ENCODE measurements at places on chromosomes 11 and 22.

DNA sequence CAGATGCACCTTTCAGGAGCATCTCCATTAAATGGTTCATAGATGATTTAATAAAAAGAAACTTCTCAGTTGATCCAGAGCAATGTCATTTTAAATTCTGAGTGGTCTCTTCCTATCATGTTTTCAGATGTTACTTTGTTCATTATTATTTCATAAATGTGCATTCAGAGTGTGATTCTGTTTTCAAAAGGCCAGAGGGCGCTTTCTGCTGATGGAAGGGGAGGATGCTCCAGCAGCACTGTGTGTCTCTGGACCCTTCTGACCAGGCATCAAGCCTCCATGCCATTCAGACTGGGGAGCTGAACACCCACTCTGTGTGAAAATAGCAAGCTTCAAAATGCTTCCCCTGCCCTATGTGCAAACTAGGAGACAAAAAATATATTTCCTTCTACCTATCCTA is 23.9 kb upstream of the CRTAM start:
- peak; percentile 29 for DNase-seq

DNA sequence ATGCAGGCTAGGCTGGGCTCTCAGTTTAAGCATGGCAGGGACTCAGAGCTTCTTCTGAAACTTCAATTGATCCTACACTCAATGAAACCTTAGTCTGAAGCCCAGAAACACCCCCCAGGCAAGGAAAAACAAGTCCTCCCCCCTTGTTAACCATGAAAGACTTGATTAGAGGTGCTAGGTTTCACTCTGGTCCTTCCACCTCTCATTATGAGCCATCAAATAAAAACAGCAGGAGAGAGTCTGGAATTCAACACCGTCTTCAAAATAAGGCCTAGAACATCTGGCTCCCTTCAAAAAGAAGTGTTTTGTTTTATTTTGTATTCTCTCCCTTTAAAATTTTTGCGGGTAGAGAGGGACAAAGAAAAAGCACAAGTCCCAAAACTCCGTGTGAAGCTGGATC is 95.7 kb downstream of the NAT10 start:
- no peak for DNase-seq

DNA sequence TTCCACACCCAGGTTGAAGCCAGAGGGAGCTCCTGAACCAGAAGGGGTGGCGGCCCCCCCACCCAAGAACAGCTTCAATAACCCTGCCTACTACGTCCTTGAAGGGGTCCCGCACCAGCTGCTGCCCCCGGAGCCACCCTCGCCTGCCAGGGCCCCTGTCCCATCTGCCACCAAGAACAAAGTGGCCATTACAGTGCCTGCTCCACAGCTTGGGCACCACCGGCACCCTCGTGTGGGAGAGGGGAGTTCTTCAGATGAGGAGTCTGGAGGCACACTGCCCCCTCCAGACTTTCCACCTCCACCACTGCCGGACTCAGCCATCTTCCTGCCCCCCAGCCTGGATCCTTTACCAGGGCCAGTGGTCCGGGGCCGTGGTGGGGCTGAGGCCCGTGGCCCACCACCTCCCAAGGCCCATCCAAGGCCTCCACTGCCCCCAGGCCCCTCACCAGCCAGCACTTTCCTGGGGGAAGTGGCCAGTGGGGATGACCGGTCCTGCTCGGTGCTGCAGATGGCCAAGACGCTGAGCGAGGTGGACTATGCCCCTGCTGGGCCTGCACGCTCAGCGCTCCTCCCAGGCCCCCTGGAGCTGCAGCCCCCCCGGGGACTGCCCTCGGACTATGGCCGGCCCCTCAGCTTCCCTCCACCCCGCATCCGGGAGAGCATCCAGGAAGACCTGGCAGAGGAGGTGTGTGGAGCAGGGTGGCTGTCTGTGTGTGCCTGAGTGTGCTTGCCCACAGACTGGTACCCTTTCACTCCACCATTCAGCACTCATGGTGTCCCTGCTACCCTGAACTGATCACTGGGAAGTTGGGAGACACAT is 6.7 kb downstream of the PHOX2A start:
- no peak for DNase-seq

DNA sequence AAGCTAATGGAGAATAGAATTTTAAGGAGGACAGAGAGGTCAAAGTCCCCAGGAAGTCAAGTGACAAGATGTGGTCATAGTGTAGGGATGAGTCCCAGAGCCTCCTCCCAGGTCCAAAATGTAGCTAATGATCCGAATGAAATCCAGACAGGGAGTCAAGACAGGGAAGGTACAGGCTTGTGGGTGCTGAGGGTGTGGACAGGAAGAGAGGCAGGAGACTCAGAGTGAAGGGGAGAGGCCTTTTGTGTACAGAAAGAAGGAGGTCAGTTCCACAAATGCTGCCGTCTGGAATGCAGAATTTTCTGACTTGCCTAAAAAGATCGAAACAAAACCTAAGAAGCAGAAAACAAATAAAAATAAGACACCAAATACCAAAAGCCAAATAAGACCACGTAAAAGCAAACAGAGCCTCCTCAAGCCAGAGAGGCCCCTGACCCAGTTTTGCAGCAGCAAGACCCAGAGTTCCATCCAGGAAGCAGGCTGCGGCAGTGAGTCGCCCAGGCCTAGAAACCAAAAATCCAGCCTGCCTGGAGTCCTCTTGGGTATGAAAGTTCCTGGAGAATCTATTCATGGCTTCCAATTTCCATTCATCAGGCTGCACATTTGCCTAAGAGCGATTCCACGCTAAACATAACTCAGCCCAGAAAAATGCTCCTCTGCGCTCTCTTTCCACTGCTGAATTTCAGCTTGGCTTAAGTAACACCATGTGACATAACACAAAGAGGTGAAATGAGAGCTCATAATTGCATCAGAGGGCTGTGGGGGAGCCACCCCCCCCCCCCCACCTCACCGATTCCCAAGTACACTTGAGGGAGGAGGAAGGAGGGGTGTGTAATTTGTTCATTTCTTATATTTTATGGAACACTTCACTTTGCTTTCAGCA is 71.2 kb downstream of the KIRREL3 start:
- DNase-seq: no peak

DNA sequence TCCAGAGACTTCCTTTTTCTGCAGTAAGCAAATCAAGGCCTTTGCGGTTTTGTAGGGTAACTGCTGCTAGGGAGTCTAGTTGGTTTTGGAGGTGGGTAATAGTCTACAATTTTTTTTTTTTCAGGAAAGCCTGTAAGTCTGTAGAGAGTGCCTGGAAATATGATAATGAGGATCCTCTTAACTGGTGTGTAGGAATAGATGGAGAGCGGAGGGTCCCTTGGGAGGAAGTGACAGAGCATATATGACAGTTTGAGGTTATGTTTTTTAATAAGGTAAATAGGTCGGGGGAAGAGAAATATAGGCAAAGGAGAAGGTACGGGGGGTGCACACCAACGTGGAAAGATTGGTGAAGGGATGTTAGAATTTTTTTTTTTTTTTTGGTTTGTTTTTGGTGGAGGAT is 25.9 kb downstream of the ZNF195 start:
- DNase-seq: no peak

DNA sequence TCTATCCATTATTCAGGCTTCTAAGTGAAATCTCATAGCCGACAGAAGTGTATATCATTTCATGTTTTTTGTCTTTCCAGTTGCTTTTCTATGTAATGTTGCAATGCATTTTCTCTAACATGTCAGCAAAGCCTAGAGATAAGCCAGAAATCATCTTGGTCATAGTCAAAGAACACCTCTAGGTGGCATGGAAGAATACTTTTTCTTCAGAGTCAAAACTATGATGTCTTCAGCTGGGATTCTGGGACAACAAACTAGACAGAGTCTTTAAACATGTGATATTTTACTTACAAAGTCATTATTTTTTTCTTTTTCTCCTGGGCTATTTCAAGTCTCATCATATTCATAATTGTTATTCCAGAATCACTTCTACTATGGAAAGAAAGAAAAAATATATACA is 4.4 kb downstream of the GAS2 start:
- DNase-seq: no peak

GRCh38 chr11:58600510-58600909 is 21.6 kb downstream of the ZFP91 start:
- DNase-seq: no peak

DNA sequence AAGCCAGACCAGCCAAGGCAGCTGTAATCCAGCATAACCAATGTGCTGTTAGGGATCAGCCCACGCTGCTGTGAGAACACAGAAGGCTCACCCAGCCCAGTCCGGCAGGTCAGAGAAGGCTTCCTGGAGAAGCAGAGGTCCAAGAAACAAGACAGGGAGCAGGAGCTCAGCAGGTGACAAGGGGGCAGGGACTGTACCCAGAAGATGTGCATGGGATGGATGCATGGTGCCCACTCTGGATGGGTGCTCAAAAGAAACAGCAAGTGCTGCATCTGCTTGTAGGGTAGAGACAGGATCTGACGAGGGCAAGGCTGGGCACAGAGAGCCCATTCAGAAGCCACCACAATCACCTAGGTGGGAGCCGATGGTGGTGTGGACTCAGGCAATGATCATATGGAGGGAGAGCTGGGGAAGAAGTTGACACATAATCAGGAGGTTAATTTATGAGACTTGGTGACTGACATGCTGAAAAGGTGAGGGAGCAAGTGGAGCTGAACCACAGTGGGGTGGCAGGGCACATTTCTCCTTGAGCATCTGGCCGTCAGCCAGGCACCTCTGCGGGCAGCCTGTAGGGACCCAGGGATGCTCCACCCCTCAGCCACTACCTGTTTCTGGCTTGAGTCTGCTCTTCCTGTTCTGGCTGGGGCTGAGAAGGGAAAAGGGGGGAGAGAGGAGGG is 102.3 kb upstream of the DRD2 start:
- no peak for DNase-seq

GRCh38 chr11:118051136-118051610 is 25.7 kb upstream of the TMPRSS4 start:
- no peak for DNase-seq

- DNase-seq: no peak
Measured at GRCh38 chr22:20967697-20968211, 699 bp downstream of the AIFM3 start.

- no peak for DNase-seq
Measured at GRCh38 chr11:130052567-130052966, 17.1 kb upstream of the APLP2 start.

DNA sequence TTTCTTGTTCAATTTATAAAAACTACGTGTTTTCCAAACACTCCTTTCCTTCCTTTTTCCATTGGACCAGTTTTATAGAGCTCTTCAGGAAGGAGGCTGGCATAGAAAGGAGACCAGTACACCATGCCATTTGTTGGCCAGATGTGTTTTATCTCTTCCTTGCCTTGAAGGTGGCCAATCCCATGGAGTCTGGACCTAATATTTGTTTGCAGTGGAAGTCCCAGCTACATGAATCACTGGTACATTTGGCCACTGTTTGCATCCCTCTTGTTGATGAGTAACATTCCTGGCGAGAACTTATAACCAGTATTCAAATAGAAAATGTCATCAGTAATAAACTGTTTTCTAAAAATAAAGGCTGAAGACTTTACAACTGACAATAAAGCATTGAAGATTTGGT is 110.2 kb downstream of the ANO3 start:
- no peak for DNase-seq

- no peak for DNase-seq
Measured at GRCh38 chr11:111654601-111655000, 52.4 kb downstream of the SIK2 start.

GRCh38 chr11:44285756-44286155 is 24.2 kb downstream of the ALX4 start:
- DNase-seq: no peak

DNA sequence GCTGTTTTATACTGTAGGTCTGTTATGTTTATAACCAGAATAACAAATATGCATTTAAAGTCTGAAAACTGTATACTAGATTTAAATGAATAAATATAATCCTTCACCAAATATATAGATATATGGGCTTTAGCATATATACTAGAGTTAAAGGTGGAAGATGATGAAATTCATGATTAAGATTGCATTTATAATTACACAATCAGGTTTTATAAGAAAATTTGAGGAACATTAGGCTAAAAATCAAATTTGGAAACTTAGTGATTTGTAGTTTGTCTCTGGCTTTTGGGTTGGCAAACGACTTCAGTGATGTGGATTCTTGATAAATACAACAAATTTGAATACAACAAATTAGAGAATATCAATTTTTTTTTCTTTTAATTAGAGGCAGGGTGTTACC is 10.0 kb downstream of the BCL2L13 start:
- DNase-seq: no peak

DNA sequence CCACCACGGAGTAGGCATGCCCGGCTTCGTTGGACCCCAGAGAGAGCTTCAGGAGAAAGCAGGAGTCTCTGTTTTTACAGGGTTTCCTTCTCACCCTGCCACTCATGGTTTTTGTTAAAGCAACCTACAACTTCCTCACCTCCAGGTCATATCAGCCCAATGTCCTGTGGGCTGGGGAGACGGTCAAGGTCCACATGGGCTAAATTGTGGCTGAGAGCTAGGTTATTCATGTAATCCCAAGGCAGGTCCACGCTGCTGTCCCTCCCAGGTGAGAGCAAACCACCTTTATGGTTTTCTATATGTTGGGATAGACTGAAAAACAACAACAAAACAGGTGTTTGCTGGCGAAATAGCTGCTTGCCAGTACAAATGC is 19.5 kb downstream of the TSPAN32 start:
- no peak for DNase-seq

- DNase-seq: no peak
Measured at GRCh38 chr11:60357771-60358170, 20.6 kb upstream of the MS4A7 start.

- DNase-seq: no peak
Measured at GRCh38 chr11:10838083-10838482, 19.8 kb downstream of the ZBED5 start.

DNA sequence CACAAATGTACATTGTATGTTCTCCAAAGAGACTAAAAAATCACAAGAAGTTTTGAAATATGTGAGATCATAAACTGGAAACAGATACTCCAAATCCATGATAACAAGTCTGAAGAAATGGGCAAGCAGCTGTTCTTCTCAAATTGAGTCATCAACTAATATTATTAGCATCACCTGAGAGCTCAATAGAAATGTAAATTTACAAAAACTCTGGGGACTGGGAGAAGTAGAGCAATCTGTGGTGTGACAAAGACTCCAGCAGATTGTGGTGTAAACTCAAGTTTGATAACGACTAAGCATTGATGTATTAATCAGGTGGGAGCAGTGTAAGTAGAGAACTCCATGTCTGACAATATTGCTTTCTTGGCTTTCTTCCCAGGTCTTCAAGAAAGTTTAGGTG is 53.2 kb downstream of the GLYATL1 start:
- no peak for DNase-seq

DNA sequence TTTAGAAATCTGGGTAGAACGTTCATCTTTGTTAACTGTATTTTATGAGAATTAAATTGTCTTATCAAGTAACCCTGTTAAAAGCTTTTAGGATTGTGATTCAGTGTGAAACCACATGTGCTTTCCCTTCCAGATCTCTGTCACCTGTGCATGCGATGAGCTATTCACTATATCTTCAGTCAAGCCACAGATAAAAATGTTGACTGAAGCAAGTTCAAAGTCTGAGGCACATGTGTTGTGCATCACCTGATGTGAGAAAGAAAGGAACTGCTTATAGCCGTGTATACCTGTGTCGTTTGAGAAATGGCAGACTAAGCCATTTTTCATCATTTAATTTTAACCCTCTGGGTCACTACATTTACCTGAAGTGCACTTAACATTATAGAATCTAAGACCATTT is 1088.9 kb upstream of the TENM4 start:
- no peak for DNase-seq

- DNase-seq: no peak
Measured at GRCh38 chr22:35452351-35452781, 52.4 kb downstream of the MCM5 start.

GRCh38 chr11:66080055-66080817 is 10.2 kb downstream of the PACS1 start:
- peak; percentile 78 for DNase-seq

GRCh38 chr11:23423104-23423503 is 562.8 kb upstream of the CCDC179 start:
- no peak for DNase-seq

- DNase-seq: no peak
Measured at GRCh38 chr11:133581091-133581490, 48.8 kb upstream of the OPCML start.
